ENCODE measurements at places on chromosomes 7 and 10. TPM values are rescaled to one million over a fixed set of nuclear protein-coding genes. Genes with fewer than 3 reads are reported as not detected.

HOXA10 gene
- 34.3 TPM for total RNA-seq

GPR37 gene
- total RNA-seq = 0.47 TPM

SPDYE8 gene
- total RNA-seq = not detected

MSMB gene
- total RNA-seq = not detected

PDZD7 gene
- total RNA-seq = not detected

SLC26A3 gene
- total RNA-seq = 0.29 TPM

NPTX2 gene
- 8.7 TPM for total RNA-seq

STK31 gene
- not detected for total RNA-seq

CHN2 gene
- 18.1 TPM for total RNA-seq

SLC18A3 gene
- total RNA-seq = not detected

MACROH2A2 gene
- total RNA-seq = 4.1 TPM

RELN gene
- 0.14 TPM for total RNA-seq

CACNA2D1 gene
- total RNA-seq = 97.5 TPM

GRCh38 chr7:26460351-26461085 lies 168.9 kb downstream of the SNX10 start:
- no peak overlapping the region for H3K4me3 ChIP-seq
- no peaks in the 10 kb centered on the region for H3K4me1 ChIP-seq
- DNase-seq = no peak

DNA sequence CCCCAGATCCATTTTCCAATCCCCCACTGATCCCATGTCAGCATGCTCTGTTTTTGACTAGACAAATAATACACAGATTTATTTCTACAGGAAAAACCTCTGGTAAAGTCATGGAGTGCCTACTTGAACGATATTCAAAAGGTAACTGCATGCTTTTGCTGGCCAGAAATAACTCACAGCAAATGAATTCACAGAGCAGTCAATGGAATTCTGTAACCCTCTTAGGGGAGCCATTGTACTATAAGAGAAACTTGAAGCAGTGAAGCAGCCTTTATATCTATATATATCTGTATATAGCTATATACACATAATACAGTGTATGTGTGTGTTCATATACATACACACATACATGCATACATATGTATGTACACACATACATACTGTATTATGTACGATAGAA lies 29.0 kb upstream of the MEOX2 start:
- H3K4me1 ChIP-seq = no peaks in the 10 kb centered on the region
- H3K27ac ChIP-seq = no peak overlapping the region
- H3K27me3 ChIP-seq = no peaks in the 10 kb centered on the region
- no peak for DNase-seq

- H3K27me3 ChIP-seq = no peaks in the 10 kb centered on the region
- no peak overlapping the region for H3K27ac ChIP-seq
- no peaks in the 10 kb centered on the region for H3K36me3 ChIP-seq
- DNase-seq = no peak
- H3K4me3 ChIP-seq = no peak overlapping the region
- no peaks in the 10 kb centered on the region for H3K4me1 ChIP-seq
Observed at GRCh38 chr10:34606890-34607289, 208.2 kb downstream of the PARD3 start.

GRCh38 chr7:14687241-14687640 lies 215.3 kb downstream of the DGKB start:
- DNase-seq = no peak
- H3K27me3 ChIP-seq = no peaks in the 10 kb centered on the region
- H3K36me3 ChIP-seq = no peaks in the 10 kb centered on the region
- no peaks in the 10 kb centered on the region for H3K4me1 ChIP-seq

GRCh38 chr7:75993689-75994387 lies 557 bp downstream of the TMEM120A start:
- H3K36me3 ChIP-seq = peaks cover 16% of the 10 kb centered on the region
- H3K27me3 ChIP-seq = no peaks in the 10 kb centered on the region
- peak; percentile 88 for DNase-seq
- H3K27ac ChIP-seq = peak overlapping the region; percentile 85
- peak overlapping the region; percentile 82 for H3K4me3 ChIP-seq

GRCh38 chr10:3238115-3238871 lies 65.7 kb upstream of the PITRM1 start:
- H3K27me3 ChIP-seq = no peaks in the 10 kb centered on the region
- H3K4me1 ChIP-seq = no peaks in the 10 kb centered on the region
- no peaks in the 10 kb centered on the region for H3K36me3 ChIP-seq
- no peak overlapping the region for H3K27ac ChIP-seq
- DNase-seq = no peak
- H3K4me3 ChIP-seq = no peak overlapping the region

DNA sequence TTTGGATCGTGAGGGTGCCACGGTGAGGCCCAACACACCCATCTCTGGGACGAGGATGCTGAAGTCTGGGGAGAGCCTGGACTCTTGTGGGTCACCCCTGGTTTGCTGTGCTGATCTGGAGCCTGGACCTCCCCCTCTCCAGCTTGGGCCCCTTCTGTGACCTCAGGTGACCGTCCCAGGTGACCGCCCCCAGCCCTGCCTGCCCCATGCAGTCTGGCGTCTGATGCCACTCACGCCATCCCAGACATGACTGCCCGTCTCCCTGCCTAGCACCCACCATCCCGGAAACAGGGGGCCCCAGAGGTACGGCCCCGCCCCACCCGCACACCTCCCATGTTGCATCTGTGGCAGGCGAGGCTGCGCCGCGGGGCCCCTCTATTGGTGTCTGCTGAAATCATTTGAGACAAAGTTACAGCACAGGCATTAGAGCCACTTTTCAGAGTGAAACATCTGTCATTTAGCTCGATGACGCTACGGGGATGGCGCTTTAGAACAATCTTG lies 21.1 kb downstream of the UNCX start:
- no peaks in the 10 kb centered on the region for H3K36me3 ChIP-seq
- H3K27ac ChIP-seq = no peak overlapping the region
- H3K4me1 ChIP-seq = no peaks in the 10 kb centered on the region
- peak; percentile 5 for DNase-seq
- H3K4me3 ChIP-seq = no peak overlapping the region
- H3K27me3 ChIP-seq = peaks cover 13% of the 10 kb centered on the region

GRCh38 chr10:126704649-126705048 lies 34.2 kb upstream of the C10orf90 start:
- DNase-seq = no peak
- no peaks in the 10 kb centered on the region for H3K36me3 ChIP-seq
- no peaks in the 10 kb centered on the region for H3K27me3 ChIP-seq
- H3K27ac ChIP-seq = no peak overlapping the region

DNA sequence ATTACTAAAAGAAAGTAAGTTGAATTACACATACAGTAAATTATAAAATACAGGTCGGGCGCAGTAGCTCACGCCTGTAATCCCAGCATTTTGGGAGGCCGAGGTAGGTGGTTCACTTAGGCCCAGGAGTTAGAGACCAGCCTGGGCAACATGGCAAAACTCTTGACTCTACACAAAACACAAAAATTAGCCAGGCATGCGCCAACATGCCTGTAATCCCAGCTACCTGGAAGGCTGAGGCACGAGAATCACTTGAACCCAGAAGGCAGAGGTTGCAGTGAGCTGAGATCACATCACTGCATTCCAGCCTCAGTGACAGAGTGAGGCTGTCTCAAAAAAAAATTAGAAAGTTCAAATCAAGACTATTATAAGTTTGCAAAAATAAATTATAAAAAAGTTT lies 174.9 kb downstream of the GALNT11 start:
- no peak for DNase-seq
- no peak overlapping the region for H3K4me3 ChIP-seq
- no peak overlapping the region for H3K27ac ChIP-seq
- H3K36me3 ChIP-seq = peaks cover 3% of the 10 kb centered on the region
- no peaks in the 10 kb centered on the region for H3K4me1 ChIP-seq

DNA sequence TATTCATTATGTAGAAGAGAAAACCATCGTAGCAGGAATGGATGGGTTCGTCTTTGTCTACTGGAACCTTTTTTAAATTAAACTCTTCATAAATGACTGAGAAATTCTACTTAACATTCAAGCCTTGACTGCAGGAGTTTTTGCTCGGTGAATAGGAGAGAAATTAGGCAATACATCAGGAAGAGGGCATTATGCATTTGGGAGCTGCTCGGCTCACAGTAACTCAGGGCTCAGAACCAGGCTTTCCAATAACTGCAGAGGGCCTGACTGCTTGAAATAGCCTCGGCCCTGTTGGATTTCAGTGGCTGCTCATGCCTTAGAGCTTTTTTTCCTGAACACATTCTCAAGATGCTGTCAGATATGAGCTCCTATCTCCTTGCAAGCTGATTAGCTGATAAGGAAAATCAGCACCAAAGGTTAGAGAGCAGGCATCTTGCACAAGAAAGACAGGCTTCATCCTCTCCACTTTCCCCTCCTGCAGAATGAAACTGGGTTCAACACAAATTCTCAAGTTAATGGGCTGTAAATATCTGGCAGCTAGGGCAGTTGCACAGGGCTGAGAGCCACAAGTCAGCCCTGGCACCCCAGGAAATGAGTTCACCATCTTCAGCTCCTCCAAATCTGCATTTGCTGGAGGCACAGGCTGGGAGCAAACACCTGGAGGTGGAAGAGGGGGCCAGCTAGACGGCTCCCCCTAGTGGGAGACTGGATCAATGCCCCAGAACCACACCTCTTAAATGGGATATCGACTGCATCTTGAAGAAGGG lies 24.3 kb downstream of the TECTB start:
- H3K4me3 ChIP-seq = no peak overlapping the region
- no peaks in the 10 kb centered on the region for H3K36me3 ChIP-seq
- H3K27ac ChIP-seq = no peak overlapping the region
- H3K4me1 ChIP-seq = no peaks in the 10 kb centered on the region

GRCh38 chr10:23408330-23408976 lies 30.4 kb upstream of the OTUD1 start:
- no peaks in the 10 kb centered on the region for H3K27me3 ChIP-seq
- no peaks in the 10 kb centered on the region for H3K36me3 ChIP-seq
- no peak for DNase-seq
- no peak overlapping the region for H3K4me3 ChIP-seq

DNA sequence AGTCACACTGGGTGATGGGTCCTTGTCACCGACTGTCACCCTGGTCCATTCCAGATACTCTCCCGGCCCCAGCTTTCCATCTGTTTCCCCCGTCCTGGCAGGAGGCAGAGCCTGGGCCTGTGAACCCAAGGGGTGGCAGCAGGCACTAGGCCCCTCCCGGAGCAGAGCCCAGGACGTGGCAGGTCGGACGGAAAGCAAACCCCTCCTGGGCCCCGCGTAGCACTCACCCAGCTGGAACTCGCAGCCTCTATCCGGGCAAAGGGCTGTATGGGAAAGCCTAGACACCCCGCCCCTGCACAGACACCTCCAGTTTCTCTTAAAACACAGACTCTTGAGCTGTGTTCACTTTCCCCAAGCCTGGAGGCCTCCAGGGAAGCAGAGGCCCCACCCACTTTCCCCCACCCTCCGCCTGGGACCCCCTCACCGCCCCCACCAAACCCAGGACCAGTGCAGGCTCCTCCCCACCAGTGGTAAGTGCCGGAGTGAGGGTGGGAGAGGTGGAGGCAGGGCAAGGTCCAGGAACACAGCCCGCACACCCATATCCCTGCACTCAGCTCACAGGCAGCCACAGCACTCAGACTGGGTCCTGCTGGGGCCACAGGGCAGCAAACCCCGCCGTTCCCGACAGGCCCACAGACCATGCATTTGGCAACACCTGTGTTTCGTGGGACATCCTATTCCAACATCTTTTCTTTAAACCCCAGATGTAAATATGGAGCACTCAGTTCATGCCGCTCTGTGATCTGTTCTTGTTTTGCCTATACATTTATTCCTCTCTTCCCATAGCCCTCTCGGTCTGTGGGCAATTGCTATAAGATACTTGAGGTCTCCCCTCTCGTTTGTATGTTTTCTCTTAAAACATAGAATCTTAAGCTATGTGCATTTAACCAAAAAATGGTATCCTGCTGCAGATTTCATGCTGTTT lies 98.2 kb upstream of the PDGFA start:
- peaks cover 3% of the 10 kb centered on the region for H3K27me3 ChIP-seq

DNA sequence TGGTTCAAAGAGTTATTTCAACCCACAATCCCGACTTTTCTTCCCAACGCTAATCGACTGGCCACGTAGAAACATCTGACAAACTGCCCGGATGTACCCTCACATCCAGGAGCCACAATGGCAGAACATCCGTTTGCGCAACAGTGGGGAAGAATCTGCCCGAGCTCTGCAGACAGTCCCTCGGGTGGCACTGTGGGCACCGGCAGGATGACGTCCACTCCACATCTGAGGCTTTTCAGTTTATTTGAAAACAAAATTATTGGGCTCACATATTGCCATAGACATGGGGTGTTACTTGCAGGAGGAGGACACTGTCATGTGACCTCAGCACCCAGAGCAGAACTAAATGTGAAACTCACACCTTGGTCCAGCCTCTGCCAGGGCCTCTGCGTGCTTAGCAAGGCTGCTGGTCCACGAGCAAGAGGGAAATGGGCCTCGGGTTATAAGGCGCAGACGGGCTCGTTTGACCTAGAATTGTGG lies 84.1 kb downstream of the MKI67 start:
- H3K4me3 ChIP-seq = no peak overlapping the region
- H3K4me1 ChIP-seq = no peaks in the 10 kb centered on the region
- no peaks in the 10 kb centered on the region for H3K27me3 ChIP-seq
- H3K27ac ChIP-seq = no peak overlapping the region
- H3K36me3 ChIP-seq = no peaks in the 10 kb centered on the region

DNA sequence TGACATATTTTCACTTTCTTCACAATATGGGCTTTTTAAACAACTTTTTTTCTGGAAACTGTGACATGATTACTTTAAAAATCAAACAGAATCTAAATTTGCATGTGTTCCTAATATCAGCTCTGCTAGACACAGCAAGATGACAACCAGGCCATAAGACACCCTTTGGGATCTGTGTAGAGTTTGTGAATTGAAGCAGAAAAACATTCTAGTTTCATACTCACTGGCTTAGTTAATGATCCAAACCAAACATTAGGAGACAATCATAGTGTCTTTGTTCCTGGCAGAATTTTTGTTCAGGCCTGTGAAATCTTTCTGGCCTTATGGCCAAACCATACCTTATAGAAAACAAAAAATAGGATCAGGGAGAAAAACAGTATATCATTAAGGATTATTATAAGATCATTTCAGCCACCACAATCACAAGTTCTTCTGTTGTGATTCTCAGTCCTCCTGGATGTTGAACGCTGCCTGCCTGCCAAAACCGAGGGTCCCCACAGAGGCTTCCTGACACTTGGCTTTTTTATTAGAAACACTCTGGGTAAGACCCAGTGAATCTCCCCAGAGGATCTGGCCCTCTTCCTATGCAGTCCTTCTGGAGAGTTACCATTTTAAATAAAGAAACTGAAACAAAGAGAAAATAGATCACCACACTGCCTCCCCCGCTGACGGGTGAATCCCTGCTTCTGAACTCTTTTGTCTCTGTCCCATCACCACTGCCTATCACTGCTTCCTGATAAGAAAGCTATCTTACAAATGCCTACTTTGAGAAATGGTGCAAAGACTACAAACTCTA lies 79.2 kb upstream of the PPP1R3C start:
- H3K27me3 ChIP-seq = no peaks in the 10 kb centered on the region
- no peaks in the 10 kb centered on the region for H3K4me1 ChIP-seq
- no peak overlapping the region for H3K27ac ChIP-seq
- H3K36me3 ChIP-seq = no peaks in the 10 kb centered on the region
- no peak overlapping the region for H3K4me3 ChIP-seq

GRCh38 chr7:99792967-99793366 lies 9.0 kb upstream of the CYP3A4 start:
- no peak for DNase-seq
- no peaks in the 10 kb centered on the region for H3K36me3 ChIP-seq
- H3K4me1 ChIP-seq = peaks cover 14% of the 10 kb centered on the region
- no peak overlapping the region for H3K27ac ChIP-seq
- H3K4me3 ChIP-seq = no peak overlapping the region
- no peaks in the 10 kb centered on the region for H3K27me3 ChIP-seq

Measured in psoas muscle (tissue), 8 donors.